ENCODE measurements at places on chromosomes 2 and 18. TPM values are rescaled to one million over a fixed set of nuclear protein-coding genes. Genes with fewer than 3 reads are reported as not detected.

ASXL3 gene
- total RNA-seq, result 0.18 TPM

IL36G gene
- total RNA-seq, result 223 TPM

GPR17 gene
- total RNA-seq, result not detected

- no peak for DNase-seq
Observed at GRCh38 chr18:29501952-29502351, 1325.0 kb upstream of the CDH2 start.

GRCh38 chr2:44777537-44777936 lies 164.0 kb upstream of the SIX3 start:
- DNase-seq, result no peak

DNA sequence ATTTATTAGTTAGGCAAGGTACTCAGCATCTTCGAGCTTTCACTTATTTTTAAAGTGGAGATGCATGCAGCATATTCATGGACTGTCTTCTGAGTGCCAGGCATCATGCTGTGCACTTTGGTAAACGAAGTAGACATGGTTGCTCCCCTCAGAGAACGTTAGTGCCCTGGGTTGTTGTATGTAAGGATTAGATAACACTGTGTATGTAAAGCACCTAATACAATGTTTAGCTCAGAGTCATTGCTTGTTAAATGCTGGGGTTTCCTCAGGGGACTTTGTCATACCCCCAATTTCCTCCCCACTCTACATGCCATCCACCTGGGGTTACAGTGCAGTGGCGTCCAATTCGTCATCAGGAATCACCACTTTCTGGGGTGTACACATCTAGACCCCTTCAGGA lies 2.8 kb downstream of the UGGT1 start:
- no peak for DNase-seq

GRCh38 chr18:61831071-61831470 lies 61.7 kb downstream of the RNF152 start:
- no peak for DNase-seq

- DNase-seq, result no peak
Observed at GRCh38 chr18:2420367-2420766, 150.9 kb downstream of the METTL4 start.
